ENCODE measurements at places on chromosomes 11 and 22.

GRCh38 chr11:85740481-85741400 is 54.7 kb upstream of the CCDC89 start:
- DNase-seq: no peak

DNA sequence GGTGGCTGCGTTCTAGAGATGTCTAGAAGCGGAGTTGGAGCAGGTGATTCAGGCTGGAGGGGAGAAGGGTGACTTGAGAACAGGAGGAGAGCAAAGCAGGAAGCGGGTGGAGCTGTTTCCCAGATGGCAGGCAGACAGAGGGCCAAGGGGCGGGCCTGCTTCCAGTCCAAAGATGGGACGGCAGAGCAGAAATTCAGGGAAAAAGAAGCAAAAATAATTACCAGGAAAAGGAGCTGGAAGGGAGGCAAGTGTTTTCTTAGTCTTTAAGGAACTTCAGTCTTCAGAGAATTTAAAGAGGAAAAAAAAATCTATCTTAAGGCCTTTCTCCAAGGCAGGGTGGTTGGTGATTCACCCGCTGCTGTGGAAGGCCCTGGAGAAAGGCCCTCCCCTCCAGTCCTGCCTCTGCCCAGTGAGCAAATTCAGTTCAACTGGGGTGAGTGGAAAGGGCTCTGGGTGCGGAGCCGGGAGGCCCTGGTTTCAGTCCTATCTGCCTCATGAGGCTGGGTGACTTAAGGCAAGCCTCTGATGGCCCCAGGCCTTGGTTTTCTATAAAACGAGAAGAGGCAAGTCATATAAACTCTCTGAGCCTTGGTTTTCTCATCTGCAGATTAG is 4.5 kb upstream of the CREB3L1 start:
- DNase-seq: peak; percentile 54

DNA sequence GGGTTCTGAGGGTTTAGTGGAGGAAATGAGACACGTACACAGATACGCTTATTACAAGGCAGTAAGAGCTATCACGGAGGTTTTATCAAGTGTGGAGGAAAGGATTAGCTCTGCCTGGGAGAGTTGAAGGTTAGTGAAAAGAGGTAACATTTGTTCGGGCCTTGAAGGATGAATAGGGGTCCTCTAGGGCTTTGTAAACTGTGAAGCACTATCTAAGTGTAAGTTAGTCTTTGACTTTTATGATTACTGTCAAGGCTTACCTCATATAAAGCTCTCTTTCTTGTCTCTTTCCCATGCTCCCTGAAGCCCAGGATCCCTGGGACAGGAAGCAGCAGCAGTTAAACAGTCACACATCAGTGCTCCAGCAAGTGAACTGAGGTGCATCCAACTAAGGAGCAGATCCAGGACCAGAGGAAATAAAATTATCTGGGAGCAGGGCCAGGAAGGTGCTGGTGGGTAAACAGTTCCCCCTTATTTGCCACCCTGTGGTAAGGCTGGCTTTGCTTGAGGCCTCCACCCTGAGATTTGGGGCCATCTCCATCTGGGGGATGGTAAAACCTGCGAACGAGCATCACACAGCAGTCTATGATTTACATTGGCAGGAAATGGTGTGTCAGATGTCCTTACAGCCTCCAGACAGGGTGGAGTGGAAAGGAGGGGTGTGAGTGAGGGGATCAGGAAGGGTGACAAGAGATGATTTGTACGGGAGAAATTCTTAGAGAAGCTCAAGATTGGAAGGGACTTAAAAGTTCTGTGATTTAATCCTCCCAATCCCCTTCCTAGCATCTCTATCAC is 27.2 kb downstream of the GVQW3 start:
- no peak for DNase-seq

DNA sequence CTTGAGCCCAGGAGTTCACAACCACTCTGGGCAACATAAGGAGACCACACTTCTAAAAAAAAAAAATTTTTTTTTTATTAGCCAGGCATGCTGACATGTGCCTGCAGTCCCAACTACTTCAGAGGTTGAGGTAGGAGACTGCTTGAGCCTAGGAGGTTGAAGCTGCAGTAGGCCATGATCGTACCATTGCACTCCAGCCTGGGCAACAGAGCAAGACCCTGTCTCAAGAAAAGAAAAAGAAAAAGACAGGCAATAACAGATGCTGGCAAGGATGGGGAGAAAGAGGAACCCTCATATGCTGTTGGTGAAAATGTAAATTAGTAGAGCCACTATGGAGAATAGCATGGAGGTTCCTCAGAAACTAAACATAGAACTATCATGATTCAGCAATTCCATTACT is 64.8 kb downstream of the PAK1 start:
- DNase-seq: no peak

DNA sequence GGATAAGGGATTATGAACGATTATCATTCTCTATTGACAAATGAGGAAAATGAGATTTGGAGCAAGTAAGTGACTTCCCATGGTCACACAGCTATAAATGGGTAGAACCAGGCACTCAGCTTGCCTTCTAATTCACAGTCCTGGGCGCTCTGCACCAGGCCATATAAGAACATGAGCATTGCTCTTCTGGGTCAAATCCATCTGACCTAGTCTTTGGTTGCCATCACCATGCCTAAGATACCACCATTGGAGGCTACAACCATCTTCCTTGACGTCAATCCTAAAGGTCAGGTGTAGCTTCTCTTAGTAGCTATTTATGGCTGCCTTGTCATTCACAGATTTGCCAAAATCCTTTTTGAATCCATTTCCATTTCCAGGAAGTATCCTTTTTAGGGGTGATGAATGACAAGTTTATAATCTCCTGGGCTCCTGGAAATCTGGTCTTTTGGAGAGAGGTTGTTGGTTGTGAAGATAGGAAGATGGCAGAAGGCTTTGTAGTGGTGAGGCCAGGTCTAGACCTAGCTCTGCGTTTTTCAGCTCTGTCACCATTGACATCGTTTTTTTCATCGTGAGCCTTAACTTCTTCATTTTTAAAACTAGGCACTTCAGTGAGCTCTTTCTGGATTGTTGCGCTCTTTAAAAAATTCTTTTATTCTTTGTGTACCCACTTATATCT is 11.1 kb downstream of the ZBTB16 start:
- no peak for DNase-seq

DNA sequence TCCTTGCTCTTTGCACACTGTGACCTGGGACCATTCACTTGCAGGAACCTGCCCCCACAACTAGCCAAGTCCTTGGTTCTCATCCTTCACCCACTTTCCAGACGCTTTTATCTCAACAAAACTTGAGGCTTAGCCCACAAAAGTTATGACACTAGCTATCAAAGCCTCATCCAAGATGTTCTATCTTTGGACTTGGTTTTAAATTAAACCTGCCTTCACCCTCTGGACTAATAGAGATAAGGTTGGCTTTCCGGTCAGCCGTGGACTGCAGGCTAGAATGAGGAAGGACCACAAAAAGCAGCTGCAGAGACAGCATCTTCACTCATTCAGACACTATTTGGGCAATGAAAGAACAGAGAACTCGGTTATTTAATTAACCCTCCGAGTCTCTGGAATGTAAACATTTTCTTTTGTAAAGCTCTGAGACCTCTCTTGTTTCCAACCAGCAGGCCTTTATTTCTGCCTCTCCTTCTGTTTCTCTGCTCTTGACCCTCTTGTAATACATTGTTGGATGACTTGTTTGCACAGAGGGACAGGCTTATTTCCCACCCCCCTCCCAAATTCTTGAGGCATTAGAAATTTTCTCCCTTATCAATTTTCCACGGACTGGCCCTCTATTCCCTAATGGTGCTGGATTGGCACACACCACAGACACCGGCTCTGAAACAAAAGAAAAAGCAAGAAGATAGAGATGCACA is 41.4 kb downstream of the ARL14EP start:
- no peak for DNase-seq

- DNase-seq: peak; percentile 90
Observed at GRCh38 chr22:41091132-41092022, 1.0 kb upstream of the EP300 start.

DNA sequence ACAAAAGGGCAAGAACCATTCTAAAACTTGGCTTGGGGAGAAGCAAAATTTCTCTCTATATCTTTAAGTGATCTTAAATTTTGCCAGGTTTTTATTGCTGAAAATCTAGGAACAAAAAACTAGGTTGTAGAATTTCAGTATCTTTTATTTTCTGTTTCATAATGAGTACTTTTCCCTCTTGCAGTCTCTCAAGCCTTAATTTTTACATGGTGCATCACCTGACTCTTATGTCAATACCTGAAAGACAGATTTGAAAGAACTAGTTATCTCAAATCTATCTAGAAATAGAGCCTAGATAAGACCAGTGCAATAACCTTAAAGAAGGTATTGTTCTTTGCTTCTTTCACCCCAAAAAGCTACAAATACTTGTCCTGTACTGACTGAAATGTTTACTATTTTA is 122.1 kb downstream of the TRIM44 start:
- DNase-seq: no peak

DNA sequence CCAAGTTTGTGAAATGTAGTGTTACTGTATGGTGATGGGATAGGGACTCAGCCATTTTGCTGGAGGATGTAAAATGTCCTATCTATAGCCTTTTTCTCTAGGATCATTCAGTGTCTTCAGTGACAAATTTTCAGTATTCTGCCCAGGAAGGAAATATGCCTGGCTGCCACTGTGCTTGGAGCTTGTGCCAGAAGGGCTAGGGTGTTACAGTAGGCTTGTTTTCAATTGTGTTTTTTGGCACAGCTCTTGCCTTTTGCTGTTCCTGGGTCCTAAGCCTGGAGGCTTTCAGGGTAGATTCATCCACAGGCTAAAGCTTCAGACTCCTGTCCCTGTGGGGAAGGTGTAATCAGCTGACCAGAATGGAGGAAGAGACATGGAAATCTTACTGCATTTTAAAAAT is 22.0 kb upstream of the PHOX2A start:
- DNase-seq: no peak

GRCh38 chr11:95212609-95213008 is 18.4 kb downstream of the SESN3 start:
- no peak for DNase-seq

GRCh38 chr22:23467721-23468294 is 112.3 kb downstream of the IGLL1 start:
- no peak for DNase-seq

DNA sequence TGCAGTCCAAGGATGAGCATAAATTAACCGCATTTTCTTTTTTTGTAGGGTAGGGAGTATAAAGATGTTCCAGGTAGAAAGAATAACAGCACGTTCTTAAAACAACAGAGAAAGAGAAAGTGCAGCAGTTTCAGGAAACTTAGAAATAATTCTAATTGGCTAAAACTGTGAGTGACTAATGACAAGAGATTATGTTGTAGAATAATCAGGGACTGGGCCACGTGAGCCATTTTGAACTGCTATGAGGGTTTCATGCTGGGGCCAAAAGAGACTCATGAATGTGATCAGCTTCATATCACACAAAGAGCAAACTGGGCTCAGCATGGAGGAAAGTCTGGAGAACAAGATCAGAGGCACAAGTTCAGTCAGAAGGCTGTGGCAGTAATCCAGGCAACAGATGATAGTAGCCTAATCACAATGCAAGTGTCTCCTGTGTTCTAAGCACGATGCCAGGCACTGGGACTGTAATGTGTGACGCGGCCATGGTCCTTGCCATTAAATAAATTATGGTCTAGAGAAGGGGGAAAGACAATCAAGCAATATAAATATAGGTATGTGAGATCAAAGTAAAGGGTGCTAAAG is 17.9 kb downstream of the CWF19L2 start:
- no peak for DNase-seq

- DNase-seq: no peak
Observed at GRCh38 chr11:116826751-116827431, 2.8 kb upstream of the APOC3 start.

GRCh38 chr11:68137833-68138232 is 16.6 kb upstream of the CHKA start:
- DNase-seq: no peak

- DNase-seq: no peak
Observed at GRCh38 chr11:19552656-19553260, 159.9 kb upstream of the NAV2 start.

GRCh38 chr11:117232911-117233409 is 489 bp downstream of the RNF214 start:
- DNase-seq: no peak

GRCh38 chr11:30552839-30553238 is 33.3 kb downstream of the MPPED2 start:
- DNase-seq: no peak

DNA sequence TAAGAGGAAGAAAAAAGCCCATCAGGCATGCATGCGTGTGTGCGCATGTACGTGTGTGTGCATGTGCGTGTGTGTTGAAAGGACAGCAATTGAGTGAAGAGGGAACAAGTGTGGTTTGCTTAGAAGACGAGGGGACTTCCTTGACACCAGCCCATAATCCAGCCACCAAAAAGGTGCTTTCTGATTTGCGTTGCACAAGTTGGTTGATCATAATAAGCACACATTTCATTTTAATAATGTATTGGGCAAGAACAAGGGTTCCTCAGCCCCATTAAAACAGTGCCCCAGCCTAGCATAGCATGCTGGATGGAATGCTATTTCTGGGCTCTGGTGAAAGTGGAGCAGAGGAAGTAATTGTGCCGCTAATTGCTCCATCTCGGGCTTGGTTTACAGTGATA is 493.2 kb downstream of the MIAT start:
- no peak for DNase-seq

- no peak for DNase-seq
Observed at GRCh38 chr11:83823461-83824025, 537.4 kb upstream of the CCDC90B start.

DNA sequence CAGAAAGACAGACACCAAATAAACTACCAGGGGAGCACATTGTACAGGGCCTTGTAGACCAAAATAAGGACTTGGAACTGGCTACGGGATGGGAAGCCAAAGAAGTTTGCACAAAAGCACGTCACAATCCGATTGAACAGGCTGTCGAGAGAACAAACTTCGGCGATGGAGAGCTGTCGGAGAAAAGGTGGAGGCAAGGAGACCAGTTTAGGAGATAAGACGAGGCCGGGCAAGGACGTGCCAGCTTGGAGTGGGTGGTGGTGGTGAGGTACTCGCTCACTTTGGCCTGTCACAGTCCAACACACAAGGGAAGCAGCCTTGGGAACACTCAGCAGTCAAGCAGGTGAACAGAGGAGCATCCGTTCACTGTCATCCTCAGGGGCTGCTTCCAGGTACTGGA is 19.0 kb downstream of the APOL5 start:
- no peak for DNase-seq

- no peak for DNase-seq
Observed at GRCh38 chr22:20663137-20663828, 110.6 kb upstream of the SERPIND1 start.

GRCh38 chr11:1350086-1350725 is 39.5 kb upstream of the BRSK2 start:
- no peak for DNase-seq

GRCh38 chr11:17508306-17508705 is 31.7 kb upstream of the ABCC8 start:
- DNase-seq: peak; percentile 23

- DNase-seq: no peak
Observed at GRCh38 chr22:48739348-48740085, 1088.2 kb downstream of the BRD1 start.

DNA sequence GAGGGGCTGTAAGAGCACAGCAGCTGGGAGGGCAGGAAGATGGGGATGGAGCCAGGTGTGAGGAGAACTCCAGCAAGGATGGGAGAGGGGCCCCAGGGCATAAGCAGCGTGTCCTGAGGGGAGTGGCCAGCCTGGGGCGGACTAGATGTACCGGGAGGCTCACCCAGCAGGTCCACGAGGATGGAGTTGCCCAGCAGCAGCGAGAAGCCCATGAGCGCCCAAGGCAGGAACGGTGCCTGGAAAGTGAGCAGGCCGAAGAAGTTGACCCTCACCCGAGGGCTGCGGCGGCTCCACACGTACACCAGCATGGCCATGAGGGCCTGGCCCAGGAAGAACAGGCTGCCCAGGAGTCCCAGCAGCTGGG is 1.3 kb downstream of the DERL3 start:
- no peak for DNase-seq

GRCh38 chr11:13104619-13105236 is 95.6 kb downstream of the RASSF10 start:
- DNase-seq: no peak
